Retina (tissue), 1 donor: ENCODE measurements at places on chromosomes 12 and 14.

DNA sequence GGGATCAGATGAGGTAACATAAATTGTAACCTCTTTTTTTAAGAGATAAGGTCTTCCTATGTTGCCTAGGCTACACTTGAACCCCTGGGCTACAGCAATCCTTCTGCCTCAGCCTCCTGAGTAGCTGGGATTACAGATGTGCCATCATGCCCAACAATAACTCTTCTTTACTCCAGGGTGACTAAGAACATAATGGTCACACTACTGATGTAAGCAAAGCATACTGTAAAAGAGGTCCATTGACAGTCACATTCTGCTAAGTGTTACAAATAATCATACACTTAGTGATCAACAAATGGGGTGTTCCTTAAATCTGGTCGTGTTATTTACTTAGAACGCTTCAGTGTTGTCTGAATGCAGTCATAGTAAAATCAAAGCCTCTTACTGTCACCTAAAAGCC is 68.9 kb downstream of the EPS8 start:
- DNase-seq: no peak

DNA sequence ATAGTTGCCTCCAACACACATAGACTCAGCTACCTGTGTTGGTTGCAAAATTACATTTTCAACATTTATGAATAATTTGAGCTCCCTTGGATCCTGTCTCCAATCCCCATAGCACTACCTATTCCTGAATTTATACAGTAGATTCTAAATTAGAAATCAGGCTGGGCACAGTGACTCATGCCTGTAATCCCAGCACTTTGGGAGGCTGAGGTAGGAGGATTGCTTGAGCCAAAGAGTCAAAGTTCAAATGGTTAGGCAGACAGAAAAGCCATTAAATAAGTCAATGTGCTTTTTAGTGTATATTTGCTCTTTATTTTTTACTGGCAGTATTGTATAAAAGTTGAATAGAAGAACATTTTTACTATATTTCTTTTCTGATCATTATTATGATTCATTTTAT is 24.9 kb upstream of the C2CD5 start:
- no peak for DNase-seq

- DNase-seq: no peak
Observed at GRCh38 chr12:108576660-108577234, 14.4 kb downstream of the ISCU start.

GRCh38 chr14:68245146-68246073 is 425.8 kb downstream of the RAD51B start:
- DNase-seq: no peak

DNA sequence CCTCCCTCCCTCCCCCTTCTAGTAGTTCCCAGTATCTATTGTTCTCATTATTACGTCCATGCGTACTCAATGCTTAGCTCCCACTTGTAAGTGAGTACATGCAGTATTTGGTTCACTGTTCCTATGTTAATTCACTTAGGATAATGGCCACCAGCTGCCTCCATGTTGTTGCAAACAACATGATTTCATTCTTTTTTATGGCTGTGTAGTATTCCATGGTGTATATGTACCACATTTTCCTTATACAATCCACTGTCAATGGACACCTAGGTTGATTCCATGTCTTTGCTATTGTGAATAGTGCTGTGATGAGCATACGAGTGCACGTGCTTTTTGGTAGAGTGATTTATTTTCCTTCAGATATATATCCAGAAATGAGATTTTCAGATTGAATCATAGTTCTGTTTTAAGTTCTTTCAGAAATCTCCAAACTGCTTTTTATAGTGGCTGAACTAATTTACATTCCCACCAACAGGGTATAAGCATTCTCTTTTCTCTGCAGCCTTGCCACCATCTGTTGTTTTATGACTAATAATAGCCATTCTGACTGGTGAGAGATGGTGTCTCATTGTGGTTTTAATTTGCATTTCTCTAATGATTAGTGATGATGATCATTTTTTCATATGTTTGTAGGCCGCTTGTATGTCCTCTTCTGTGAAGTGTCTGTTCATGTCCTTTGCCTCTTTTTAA is 17.9 kb upstream of the CLEC7A start:
- DNase-seq: no peak

DNA sequence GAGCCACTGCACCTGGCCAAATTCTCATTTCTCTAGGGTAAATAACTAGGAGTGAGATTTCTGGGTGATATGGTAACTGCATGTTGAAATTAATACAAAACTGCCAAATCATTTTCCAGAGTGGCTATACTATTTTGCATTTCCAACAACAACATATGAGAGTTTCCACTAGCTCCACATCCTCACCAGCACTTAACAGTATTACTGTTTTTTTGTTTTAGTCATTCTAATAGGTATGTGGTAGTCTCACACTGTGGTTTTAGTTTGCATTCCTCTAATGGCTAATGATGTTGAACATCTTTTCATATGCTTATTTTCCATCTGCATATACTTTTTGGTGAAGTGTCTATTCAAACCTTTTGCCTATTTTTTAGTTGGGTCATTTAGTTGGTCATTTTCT is 5.8 kb upstream of the ZFP36L1 start:
- no peak for DNase-seq

DNA sequence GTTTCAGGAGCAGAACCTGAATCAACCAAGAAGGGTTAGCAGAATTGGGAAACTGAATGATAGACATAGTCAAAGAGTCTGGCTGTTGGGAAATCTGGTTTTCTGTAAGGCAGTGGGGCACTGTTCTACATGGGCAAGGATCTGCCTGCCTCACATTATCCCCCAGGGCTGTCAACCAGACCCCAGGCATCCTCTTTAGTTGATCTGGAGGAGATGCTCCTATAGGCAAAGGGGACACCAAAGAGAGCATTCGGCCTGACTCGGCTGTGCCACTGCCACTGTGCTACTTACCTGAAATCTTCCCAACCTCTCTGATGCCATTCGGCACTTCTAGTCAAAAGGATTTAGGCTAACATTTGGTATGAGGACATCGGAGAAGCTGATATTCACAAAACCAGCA is 4.1 kb downstream of the ISCU start:
- DNase-seq: no peak

DNA sequence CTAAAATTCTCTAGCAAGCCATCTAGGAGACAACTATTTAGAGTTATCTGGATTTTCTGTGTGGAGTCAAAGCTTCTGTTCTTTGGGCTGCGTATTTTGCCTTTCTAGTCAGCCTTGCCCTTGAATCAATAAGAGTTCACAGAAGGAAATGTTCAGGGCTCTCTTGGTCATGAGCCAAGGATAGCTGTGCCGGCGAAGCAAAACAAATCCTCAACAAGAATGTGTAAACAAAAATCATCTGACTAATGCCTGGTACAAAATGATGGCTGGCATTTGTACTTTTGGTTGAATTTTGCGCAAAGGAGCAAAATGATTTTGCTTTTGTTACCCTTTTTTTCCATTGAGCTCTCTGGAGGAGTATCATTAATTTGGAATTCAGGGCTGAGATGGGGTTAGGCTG is 171.1 kb downstream of the DACT1 start:
- no peak for DNase-seq

- no peak for DNase-seq
Observed at GRCh38 chr12:76863837-76864236, 15.0 kb downstream of the CSRP2 start.

DNA sequence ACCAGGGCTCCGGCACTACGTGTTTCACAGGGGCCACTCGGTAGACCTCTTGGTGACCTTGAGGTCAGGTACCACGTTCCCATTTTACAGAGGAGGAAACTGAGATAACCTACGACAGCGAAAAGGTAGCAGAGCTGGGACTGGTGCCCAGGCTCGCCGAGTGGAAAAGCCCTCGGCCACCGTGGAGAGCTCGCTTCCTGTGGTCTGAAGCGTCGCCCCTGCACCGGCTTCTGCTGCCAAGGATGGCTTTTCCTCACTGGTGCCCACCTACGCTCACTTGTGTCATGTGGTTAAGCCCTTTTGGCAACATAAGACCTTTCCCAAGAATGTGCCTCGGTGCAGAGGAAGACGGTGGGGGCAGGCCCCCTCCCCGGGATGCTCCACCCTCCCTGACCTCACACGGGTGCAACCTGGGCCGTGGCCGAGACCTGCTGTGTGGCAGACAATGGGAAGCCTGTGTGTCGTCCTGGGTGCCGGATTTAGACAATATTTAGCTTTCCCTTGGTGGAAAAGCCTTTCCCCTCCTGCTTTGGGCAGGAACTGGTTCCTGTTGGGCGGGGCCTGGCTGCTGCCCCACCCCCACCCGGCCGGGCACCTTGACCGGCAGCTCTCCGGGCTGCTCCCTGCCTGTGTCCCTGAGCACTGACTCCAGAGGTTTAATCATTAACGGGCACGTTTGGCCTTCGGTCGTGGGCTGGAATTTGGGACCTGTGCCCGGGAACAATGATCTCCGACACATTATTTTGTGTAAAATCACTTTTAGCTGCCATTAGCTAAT is 32.4 kb upstream of the PPP1R13B start:
- DNase-seq: no peak

- no peak for DNase-seq
Observed at GRCh38 chr14:61663312-61663979, 31.9 kb upstream of the HIF1A start.

DNA sequence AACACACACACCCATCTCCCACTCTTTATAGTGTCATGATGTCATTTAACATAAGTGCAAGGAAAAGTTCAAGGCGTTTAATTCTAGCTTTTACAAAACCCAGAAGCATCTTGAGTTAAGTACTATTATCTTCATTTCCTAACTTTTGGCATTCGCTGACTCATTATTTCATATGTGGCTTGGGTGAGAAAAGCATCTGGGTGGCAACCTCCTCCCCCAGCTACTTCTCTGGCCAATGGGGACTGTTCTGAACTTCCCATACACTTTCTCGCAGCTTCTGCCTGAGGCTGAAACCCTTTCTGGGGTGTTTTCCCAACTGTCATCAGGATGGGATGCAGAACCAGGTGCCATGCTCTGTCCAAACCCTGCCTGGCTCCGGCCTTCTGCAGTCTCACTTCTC is 2.8 kb upstream of the MARK3 start:
- DNase-seq: no peak

- DNase-seq: no peak
Observed at GRCh38 chr12:28759333-28759732, 389.7 kb upstream of the FAR2 start.

- DNase-seq: no peak
Observed at GRCh38 chr14:95097385-95097784, 59.9 kb downstream of the DICER1 start.

- DNase-seq: no peak
Observed at GRCh38 chr12:123058481-123058880, 78.0 kb downstream of the ARL6IP4 start.

- no peak for DNase-seq
Observed at GRCh38 chr14:20409226-20409625, 4.1 kb downstream of the TEP1 start.

DNA sequence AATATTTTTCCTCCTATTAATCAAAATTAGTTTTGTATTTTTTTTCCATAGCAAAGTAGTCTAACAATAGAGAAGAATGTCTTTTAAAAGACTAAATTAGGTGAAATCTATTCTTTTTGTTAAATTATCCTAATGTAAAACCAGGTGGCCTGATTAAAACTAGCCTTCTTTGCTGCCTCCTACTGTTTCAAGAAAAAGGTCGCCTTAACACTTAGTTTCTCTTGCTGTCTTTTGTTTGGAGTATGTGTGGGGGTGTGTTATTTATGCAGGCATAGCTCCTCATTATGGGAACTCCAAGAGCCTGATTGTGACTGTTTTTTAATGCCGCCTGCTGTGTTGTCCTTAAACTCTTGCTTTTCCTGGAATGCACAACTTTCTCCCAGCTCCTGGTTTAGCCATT is 855.3 kb downstream of the DIO2 start:
- peak; percentile 10 for DNase-seq

- no peak for DNase-seq
Observed at GRCh38 chr12:12121061-12121460, 50.3 kb downstream of the BCL2L14 start.

DNA sequence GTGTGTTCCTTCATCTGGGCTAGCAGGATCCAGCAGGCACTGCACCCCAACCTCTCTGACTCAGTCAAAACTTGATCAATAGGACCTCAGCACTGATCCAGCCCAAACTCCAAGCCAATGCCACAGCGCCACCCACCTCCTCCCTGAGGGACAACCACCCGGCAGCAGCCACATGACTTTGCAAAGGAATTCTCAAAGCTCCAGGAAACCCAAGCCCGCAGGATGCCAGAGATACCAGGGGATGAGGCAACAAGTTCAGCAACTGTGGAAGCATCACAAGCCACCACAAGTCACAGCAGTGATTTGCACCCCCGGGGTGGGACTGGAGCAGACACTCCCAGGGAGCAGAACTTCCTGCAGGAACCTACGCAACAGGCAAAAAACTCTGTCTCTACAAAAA is 37.3 kb downstream of the ACTN1 start:
- DNase-seq: no peak

DNA sequence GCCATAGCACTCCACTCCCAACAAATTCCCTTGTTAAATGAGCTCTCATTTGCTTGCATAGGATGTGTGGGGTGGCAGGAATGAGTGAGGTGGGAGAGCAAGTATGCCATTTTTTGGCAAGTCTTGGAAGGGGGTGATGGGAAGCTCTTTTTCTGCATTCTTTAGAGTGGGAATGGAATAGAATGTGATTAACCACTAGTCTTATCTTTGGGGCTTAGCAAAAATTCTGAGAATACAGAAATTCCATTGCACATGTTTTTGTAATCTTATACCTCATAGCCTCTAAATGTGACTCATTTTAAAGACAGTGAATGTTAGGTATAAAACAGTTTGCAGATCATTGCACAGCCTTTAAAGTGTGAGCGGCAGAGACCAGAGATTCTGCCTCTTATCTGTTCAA is 28.4 kb upstream of the NEDD1 start:
- no peak for DNase-seq

GRCh38 chr12:5650829-5651461 is 219.0 kb downstream of the NTF3 start:
- DNase-seq: no peak

DNA sequence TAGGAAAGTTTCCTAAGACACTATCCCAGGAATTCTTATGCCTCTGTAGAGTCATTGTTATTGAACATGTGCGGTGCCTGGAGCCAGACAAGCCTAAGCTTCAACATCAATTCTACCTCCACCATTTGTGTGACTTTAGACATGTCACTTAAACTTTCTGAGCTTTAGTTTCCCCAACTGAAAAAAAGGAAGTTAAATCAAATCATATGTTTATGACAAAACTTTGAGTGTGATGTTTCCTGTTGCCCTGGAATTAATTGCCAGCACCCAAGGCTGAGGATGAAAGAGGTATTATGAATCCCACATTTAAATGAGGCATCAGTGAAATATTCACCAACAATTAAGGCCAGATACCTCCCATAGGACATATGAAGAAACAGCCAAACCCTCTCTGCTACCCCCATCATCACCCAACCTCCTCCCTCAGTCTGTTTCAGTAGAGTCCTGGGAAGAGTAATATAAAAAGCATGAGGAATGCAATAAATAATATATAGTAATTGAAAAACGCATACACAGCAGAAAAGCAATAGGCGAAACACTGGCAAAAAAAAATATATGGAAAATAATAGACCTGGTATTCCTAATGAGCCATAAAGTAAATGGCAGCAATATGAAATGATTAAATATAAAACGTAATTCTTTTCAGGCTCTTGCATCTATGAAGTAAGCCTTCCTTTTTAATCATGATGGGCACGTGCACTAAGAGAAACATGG is 182.0 kb upstream of the DCN start:
- DNase-seq: no peak
